ENCODE measurements at places on chromosomes 4 and X.

- DNase-seq: no peak
Observed at GRCh38 chr4:148090503-148091476, 351.4 kb downstream of the NR3C2 start.

DNA sequence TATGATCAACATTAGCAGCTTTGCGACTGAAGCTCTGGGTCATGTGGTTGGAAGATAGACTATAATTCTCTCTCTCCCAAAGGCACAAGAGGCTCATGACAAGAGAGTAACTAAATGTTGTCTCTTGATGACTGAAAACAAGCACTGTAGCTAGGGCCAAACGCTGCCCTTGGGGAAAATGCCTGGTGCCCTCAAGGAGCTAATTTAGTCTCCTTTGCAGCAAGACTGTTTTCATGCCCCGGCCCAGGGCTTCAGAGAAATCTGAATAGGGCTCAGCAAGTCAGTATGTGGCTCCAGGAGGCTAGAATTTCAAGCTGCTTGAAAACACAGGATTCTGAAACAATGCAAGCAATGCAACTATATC, 411.9 kb downstream of the GPAT3 start:
- DNase-seq: no peak

DNA sequence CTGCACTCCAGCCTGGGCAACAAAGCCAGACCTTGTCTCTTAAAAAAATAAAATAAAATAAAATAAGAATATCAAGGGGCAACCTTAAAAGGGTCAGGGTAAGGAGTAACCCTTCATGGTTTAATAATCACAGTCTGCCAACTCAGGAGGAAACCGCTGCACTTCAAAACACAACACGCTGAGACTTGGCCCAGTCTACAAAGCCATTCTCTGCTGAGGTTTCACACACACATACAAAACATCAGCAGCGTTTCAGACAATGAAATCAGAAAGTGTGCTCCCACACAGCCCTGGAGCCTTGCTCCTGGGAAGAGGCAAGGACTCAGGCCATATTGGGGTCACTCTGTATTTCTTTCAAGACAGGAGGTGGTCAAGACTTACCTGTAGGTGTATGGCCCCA, 18.3 kb downstream of the SCARB2 start:
- no peak for DNase-seq

DNA sequence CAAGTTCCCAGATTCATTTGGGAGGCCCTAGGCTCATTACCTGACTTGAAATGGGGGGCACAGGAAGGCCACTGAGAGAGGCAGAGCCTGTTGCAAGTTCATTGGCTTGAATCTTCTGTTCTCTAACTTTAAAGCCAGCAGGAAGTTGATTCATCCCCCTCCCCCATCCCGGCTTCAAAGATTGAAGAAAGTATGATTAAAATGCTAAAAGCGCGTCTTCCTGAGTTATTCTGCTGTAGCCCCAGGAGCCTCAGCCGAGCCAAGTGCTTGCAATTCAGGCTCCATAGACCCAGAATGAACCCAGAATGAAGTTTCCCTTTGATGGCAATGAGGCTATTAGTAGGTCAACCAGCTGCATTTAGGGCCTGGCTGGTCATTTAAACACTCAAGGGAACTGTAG, 14.7 kb downstream of the CHST7 start:
- peak; percentile 43 for DNase-seq

DNA sequence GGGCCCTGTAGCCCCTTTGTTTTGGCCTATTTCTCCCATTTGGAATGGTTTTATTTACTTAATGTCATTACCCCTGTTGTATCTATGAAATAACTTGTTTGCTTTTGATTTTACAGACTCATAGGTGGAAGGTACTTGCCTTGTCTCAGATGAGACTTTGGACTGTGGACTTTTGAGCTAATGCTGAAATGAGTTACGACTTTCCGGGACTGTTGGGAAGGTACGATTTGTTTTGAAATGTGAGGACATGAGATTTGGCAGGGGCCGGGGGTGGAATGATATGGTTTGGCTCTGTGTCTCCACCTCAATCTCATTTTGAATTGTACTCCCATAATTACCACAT, 39.4 kb downstream of the NLRP2B start:
- no peak for DNase-seq

DNA sequence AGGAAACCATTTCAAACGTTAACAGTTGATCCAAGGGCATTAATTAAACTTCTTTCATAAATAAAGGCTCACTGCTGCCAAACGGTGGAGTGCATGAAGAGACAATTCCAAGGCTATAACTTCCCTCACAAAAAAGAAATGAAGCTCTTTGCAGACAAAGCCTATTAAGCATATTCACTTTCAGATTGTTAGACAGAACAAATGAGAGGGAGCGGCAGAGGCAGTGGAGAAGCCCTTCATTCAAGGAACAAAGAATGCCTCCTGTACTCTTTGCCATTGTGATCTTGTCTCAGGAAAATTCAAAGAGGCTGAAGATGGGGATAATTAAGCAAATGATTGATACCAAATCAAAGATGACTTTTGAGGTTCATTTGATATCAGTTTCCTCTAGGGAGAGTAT, 370.5 kb upstream of the FAT1 start:
- DNase-seq: no peak

DNA sequence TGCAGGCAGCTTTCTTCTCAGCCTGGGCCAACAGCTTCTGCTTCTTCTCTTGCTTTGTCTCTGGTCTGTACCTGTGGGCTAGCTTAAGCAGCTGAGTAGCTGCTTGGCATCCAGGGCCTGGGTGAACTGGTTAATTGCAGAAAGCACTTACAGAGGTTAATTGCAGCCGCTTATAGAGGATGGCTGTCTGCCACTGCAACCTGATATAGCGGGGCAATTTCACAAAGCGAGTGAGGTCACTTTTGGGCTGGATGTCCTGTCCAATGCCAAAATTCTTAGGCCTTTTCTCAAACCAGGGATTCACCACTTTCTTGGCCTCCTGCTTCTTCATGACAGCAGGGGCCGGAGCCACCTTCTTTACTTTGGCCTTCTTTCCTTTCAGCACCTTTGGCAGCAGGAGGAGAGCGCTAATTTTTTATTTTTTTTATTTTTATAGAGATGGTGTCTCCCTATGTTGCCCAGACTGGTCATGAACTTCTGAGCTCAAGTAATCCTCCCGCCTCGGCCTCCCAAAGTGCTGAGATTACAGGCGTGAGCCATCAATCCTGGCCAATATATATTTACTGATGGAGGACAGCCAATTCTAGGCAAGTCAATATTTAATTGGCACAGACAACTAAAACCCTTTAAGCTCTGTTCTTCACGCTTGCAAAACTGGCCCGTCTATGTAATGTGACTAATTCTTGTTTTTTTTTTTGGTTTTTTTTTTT, 61.0 kb downstream of the ENOPH1 start:
- no peak for DNase-seq

DNA sequence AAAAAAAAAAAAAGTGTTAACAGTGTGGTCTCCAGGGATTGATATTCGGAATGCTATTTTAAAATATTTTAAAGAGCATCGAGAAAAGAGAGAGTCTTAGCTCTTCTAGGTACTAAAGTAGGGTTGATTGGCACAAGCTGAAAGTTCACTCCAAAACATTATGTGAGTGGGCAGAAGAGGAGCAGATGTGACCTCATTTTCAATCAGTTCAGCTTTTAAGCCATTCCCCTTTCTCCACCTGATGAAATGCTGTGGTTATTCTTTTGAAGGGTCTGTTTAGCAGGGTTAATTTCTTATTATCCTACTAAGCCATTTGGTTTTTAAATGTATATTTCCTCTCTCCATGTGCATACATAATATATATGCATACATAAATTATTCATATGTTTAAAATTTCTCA, 69.2 kb downstream of the GALNT7 start:
- no peak for DNase-seq

GRCh38 chrX:20863649-20864048, 510.6 kb upstream of the CNKSR2 start:
- DNase-seq: no peak

GRCh38 chr4:137106287-137106686, 426.0 kb downstream of the PCDH18 start:
- DNase-seq: no peak

- DNase-seq: peak; percentile 81
Observed at GRCh38 chrX:153953342-153953830, 8.9 kb upstream of the RENBP start.

- DNase-seq: no peak
Observed at GRCh38 chr4:24169956-24170355, 280.1 kb upstream of the PPARGC1A start.

DNA sequence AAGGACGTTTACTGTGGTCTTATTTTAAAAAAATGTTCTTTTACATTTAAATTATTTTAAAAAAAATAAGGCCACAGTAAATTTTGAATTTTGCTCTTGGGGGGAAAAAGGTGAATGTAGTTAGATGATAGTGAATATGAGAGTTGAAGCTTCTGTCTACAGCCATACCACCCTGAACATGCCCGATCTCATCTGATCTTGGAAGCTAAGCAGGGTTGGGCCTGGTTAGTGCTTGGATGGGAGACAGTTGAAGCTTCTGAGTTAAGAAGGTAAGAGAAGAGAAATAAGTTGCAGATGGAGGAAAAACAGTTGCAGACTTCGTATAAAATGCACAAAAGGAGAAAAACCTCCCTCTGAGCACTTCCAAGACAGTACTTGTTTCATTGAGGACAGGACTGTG, 115.6 kb upstream of the NR3C2 start:
- DNase-seq: no peak

- DNase-seq: no peak
Observed at GRCh38 chr4:102627831-102628523, 126.8 kb downstream of the NFKB1 start.

GRCh38 chr4:115213716-115214115, 100.3 kb upstream of the NDST4 start:
- DNase-seq: no peak

- no peak for DNase-seq
Observed at GRCh38 chr4:8439914-8440491, 520 bp downstream of the ACOX3 start.

DNA sequence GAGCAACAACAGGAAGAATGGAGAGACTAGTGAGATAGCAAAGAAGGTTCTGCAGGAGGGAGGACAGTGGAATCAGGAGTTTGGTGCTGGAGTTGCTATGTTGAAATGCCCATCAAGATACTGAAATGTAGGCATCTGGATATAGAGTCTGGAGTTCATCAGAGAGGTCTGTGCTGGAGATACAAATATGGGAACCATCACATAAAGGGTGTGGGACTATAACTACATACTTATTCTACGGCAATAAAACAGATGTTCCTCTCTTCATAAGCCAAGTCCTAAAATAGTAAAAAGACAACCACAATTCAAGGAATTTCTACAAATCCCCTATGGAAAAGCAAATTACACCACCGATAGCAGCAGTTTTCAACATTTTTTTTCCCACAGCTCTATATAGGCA, 1.6 kb downstream of the MED14 start:
- no peak for DNase-seq

- no peak for DNase-seq
Observed at GRCh38 chr4:148116264-148116663, 325.9 kb downstream of the NR3C2 start.

DNA sequence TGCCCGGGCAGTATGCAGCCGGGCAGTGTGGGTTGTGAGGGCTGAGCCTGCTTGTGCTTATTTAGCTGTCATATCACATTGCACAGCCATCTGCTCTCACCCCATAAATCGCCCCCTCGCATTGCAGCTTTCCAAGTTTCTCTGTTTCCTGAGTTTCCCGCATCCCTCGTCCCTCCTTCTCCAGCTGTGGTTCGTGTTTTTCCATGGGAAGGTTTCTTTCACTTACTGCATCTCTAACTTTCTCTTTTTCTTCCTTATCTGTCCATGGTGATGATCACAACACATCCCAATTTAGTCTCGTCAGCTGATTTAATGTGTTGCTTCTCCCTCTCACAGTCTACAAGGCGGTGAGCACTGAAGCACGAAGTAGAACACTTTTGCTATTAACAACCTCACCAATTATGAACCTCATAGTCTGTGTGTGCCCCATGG, 118.1 kb downstream of the ENPP6 start:
- DNase-seq: no peak

DNA sequence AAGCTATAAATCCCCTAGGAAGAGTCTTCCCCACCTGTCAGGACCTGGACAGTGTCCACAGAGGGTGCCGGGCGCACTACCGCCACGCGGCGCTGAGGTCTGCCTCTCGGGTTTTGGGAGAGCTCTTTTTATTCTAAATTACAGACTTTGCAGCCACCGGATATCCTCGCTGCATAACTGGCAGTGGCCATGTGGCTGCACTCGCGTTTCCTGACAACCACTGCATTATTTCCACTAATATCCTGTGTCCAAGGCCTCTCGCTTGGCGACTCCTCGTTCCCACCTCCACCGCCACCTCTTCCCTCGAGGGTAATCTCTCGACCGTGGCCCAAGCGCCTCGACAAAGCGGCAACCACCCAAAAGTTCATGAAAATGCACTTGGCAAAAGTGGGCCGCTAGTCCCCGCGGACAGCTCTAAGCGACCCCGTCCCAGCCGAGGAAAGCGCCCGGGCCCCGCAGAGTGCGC, 512 bp upstream of the TMEM131L start:
- peak; percentile 47 for DNase-seq

DNA sequence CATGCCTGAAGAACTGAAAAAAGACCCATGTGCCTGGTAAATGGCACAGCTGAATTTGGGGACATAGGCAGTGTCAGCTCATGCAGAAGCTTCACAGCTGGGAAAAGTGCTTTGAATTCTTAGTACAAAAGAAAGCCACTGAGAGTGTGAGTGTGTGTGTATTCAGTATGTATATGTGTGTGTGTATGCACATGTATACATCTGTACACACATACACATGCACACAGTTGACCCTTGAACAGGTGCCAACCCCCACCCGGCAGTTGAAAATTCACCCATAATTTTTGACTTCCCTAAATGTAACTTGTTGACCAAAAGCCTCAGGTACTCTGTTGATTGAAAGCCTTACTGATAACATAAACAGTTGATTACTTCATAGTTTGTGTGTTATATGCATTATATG, 49.5 kb upstream of the ENPP6 start:
- DNase-seq: no peak

GRCh38 chr4:172818901-172819300, 349.7 kb upstream of the GALNT7 start:
- DNase-seq: no peak

DNA sequence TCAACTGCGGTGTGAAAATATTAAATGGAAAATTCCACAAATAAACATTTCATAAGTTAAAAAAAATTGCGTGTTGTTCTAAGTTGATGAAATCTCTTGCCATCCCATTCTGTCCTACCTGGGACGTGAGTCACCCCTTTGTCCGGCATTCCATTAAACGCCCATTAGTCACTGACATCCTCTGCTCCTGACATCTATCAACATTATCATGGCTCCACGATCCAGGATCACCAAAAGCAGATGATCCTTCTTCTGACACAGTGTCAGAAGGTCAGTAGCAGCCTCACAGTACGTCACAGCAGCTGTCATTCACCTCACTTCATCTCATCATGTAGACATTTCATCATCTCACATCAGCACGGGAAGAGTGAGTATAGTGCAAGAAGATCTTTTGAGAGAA, 125.7 kb downstream of the ZNF827 start:
- DNase-seq: no peak

DNA sequence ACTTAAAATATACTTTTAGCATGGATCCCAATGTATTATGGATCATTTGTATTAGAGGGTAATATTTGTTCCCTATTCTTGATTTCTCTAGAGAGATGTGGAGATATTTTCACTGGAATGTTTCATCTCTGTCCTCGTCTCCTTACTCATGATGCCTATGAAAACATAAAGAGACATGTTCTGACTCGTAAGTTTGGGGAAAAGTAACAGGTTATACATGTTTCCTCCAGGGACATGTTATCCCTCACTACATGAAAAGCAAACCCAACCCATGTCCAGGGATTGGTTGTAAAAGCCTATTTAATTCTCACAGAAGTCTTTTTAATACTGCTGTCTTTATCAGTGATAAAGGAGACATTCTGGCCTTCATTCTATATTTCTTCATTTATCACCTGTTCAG, 621.4 kb downstream of the GABRG1 start:
- no peak for DNase-seq

GRCh38 chr4:121594796-121595526, 101.8 kb downstream of the ANXA5 start:
- no peak for DNase-seq

All from CD4-positive, alpha-beta T cell treated with Interleukin-17A for 1 hour (primary cell).